ENCODE measurements at places on chromosomes 3 and 15. TPM values are rescaled to one million over a fixed set of nuclear protein-coding genes. Genes with fewer than 3 reads are reported as not detected.

Gene SKOR1
- 0.41 TPM for total RNA-seq

Gene NUP210
- 22.2 TPM for total RNA-seq

Gene SV2B
- 1.2 TPM for total RNA-seq

Gene TICRR
- 0.32 TPM for total RNA-seq

Gene SRGAP3
- total RNA-seq, result 7.8 TPM

Gene GOLGA8T
- total RNA-seq, result not detected

Gene FBXO45
- 7.3 TPM for total RNA-seq

DNA sequence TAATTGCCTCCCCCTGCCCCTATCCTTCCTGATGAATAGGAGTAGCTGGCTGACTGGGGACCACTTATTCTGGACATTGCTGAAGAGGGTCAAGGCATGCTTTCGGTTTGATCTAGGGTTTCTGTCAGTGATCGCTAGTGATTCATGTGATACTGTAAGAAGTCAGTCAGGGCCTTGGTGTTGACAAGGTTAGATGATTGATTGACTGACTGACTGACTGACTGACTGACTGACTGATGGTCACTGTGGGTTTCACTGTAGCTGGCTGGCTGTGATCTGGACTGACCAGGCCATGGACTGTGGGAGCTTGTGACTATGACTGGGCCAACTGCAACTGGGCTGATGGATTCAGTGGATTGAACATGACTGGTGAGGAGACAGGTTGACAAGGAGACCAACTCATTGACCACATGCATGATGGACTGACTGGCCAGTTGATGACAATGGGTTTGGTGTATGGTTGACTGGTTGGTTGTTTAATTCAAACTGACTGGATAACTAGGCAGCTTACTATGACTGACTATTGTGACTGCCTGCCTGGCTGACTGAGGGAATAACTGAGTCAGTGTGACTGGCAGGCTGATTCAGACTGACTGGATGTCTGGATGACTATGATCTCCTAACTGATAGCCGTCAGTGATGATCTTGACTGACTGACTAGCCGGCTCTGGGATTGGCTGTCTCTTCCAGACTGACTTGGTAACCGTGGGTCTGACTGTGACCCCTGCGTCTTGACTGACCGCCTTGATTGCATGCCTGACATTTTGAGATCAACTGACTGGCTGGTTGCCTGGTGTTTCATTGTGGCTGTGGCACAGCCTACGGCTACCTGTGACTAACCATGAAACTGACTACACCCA lies 509.9 kb downstream of the SHQ1 start:
- peaks cover 18% of the 10 kb centered on the region for H3K4me1 ChIP-seq
- no peaks in the 10 kb centered on the region for H3K27me3 ChIP-seq
- no peak overlapping the region for H3K4me3 ChIP-seq
- no peaks in the 10 kb centered on the region for H3K36me3 ChIP-seq
- no peak for DNase-seq
- H3K27ac ChIP-seq, result no peak overlapping the region

GRCh38 chr3:52834871-52835501 lies at the start of gene MUSTN1:
TSS of gene MUSTN1 (minus strand) at chr3:52835019. CDS start at chr3:52834948, 71 bp downstream.
- H3K4me3 ChIP-seq, result peak within 1 kb of the TSS; percentile 28
- H3K36me3 ChIP-seq, result peaks cover 39% of the 10 kb centered on the region
- H3K4me1 ChIP-seq, result no peaks in the 10 kb centered on the region

DNA sequence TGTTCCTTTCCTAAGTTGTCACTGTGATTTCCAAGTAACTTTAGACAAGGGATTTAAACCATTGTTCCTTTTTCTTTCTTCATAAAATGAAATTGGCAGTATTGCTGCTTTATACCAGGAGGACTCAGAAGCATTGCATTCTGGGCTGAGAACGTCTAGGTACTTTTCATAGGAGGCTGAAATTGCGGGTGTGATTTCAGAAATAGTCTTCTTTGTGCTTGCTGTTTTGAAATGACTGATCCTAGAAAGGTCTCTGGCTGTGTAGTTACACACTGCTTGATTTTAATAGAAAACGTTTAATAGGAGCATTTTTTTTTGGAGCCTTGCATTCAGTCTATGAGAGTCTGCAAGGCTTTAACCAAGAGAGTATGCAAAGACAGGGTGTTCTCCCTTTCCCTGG lies 56.3 kb downstream of the PPM1L start:
- H3K27me3 ChIP-seq, result no peaks in the 10 kb centered on the region
- no peak for DNase-seq
- H3K36me3 ChIP-seq, result no peaks in the 10 kb centered on the region
- H3K4me3 ChIP-seq, result no peak overlapping the region

DNA sequence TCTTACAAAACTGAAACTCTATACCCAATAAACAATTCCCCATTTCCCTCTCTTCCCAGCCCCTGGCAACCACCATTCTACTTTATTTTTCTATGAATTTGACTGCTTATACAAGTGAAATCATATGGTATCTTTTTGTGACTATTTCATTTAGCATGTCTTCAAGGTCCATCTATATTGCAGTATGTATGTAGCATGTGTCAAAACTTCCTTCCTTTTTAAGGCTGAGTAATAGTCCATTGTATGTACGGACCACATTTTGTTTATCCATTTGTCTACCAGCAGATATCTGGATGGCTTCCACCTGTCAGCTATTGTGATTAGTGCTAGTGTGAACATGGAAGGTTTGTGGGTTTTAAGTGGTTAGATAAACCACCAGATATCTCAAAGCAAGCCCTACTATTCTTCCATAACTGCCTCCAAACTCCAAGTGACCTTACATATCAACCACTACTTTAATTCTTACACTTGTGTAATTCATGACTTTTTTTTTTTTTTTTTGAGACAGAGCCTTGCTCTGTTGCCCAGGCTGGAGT lies 134.7 kb downstream of the TMCC1 start:
- H3K4me3 ChIP-seq, result no peak overlapping the region
- no peaks in the 10 kb centered on the region for H3K4me1 ChIP-seq
- no peak overlapping the region for H3K27ac ChIP-seq
- DNase-seq, result no peak
- H3K27me3 ChIP-seq, result no peaks in the 10 kb centered on the region

DNA sequence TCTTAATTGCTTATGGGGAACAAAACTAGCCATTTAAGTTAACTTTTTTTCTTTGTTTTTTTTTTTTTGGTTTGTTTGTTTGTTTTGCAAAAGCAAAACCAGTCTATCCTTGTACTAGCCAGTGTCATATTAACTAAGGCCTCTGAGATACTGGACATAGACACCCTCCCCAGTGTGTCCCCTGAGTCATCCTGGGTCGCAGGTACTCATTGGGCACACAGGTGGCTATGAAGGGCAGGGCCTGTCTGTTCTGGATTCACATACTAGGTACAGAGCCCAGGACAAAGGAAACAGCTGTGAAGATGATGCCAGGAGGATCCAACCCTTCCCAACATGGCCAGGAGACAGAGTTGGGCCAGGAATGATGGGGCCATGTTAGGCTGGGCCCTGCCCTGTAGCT lies 318.1 kb downstream of the THSD4 start:
- no peaks in the 10 kb centered on the region for H3K36me3 ChIP-seq
- no peak overlapping the region for H3K27ac ChIP-seq
- H3K27me3 ChIP-seq, result no peaks in the 10 kb centered on the region
- no peak for DNase-seq
- no peaks in the 10 kb centered on the region for H3K4me1 ChIP-seq

DNA sequence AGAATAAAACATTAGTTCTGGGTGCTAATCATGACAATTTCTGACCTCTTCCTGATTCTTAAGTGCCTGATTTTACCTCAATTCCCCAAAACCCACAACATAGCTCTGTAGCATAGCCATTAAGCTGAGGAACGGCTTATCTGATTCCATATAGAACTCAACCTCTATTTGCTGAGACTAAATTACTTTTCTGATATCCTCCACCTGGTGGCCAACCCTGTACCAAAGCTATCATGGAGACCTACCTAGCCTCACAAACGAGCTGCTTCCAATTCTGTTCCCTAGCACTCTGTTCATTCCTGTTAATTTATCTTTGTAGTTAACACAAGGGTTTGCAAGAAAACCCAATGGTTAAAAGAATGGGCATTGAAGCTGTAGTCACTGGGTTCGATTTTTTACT lies 245.2 kb downstream of the PLOD2 start:
- DNase-seq, result no peak
- H3K4me3 ChIP-seq, result no peak overlapping the region

DNA sequence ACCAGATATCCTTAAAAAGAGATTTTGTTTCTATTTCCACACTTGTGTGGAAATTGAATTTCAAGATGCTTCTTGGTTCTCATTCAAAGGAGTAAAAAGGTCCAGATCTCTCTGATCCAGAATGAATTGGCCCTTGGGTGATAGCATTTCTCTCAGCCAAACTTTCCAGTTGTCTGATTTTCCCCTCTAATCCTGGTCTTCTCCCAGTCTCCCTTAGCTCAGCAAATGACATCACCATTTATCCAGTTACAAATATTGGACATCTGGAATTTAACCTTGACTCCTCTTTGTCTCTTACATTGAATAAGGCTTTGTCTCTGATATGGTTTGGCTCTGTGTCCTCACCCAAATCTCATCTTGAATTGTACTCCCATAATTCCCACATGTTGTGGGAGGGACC lies 10.2 kb upstream of the FGF7 start:
- H3K4me1 ChIP-seq, result no peaks in the 10 kb centered on the region
- H3K36me3 ChIP-seq, result no peaks in the 10 kb centered on the region
- no peaks in the 10 kb centered on the region for H3K27me3 ChIP-seq
- no peak overlapping the region for H3K4me3 ChIP-seq

All from lower lobe of right lung (tissue), 2 donors.